ENCODE measurements at places on chromosomes 16 and 17.

DNA sequence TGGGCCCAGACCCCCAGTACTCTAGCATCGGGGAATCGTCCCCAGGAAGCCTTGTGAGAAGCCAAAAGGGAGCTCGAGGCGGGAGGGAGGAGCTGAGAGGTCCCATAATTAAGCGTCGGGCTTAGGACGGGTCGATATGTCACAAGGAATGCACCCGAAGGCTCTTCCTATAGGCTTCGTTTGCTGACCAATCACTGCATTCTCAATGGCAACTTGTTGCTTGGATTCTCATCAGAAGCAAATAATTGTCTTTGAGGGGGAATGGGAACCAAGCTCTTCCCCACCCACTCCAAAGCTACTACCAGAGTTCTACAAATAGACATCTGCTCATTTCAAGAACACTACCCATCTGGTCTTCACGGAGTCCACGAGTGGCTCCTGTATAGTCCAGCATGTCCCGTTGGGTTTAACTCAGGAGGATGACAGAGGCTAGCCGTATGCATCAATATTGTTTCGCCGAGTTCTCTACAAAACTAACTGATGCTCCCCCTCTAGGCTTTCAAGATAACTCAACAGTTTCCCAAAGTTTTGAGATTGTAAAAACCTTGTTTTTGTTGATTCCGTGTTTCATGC, 628 bp upstream of the BLMH start:
- H3K27me3 ChIP-seq, result no peaks in the 10 kb centered on the region
- peak overlapping the region; percentile 67 for H3K4me3 ChIP-seq
- DNase-seq, result no peak
- no peak overlapping the region for H3K27ac ChIP-seq
- H3K4me1 ChIP-seq, result 0 out of 2 replicates have a peak, but pooled peaks cover 2% of the 10 kb centered on the region

GRCh38 chr16:88400186-88400585, 17.4 kb downstream of the ZNF469 start:
- no peaks in the 10 kb centered on the region for H3K27me3 ChIP-seq
- H3K36me3 ChIP-seq, result no peaks in the 10 kb centered on the region
- no peak overlapping the region for H3K4me3 ChIP-seq

DNA sequence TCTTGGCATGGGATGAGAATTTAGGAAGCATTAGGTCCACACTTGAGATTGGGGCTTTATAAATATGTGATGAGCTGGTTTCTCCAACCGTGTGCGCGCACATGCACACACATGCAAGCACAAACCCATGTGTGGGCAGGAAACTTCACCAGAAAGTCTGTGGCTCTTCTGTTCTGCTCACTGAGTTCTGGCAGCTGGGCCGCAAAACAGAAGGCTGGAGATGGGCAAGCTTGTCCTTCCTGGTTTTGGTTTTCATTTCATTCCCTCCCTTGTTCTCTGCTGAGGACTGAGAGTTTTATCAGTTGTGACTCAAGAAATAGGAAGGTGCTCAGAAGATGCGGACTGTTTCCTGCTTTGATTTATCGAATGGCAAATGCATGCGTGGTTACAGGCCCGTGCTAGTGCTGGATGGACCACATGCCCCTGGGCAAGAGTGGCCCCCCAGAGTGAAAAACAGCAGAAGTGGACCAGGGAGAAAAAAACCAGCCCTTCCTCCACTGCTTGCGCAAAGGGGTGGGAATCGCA, 14.1 kb downstream of the MAP3K14 start:
- no peak overlapping the region for H3K27ac ChIP-seq
- no peaks in the 10 kb centered on the region for H3K36me3 ChIP-seq
- no peaks in the 10 kb centered on the region for H3K27me3 ChIP-seq
- H3K4me1 ChIP-seq, result no peaks in the 10 kb centered on the region

- DNase-seq, result no peak
- no peaks in the 10 kb centered on the region for H3K36me3 ChIP-seq
- H3K4me3 ChIP-seq, result no peak overlapping the region
- H3K27me3 ChIP-seq, result no peaks in the 10 kb centered on the region
- H3K27ac ChIP-seq, result no peak overlapping the region
Measured at GRCh38 chr17:29891131-29891530, 38.9 kb downstream of the SSH2 start.

GRCh38 chr17:3870871-3871306, 22.0 kb downstream of the CAMKK1 start:
- H3K36me3 ChIP-seq, result 0 out of 2 replicates have a peak, but pooled peaks cover 7% of the 10 kb centered on the region
- H3K27me3 ChIP-seq, result no peaks in the 10 kb centered on the region
- no peak overlapping the region for H3K4me3 ChIP-seq
- H3K4me1 ChIP-seq, result no peaks in the 10 kb centered on the region
- no peak for DNase-seq

DNA sequence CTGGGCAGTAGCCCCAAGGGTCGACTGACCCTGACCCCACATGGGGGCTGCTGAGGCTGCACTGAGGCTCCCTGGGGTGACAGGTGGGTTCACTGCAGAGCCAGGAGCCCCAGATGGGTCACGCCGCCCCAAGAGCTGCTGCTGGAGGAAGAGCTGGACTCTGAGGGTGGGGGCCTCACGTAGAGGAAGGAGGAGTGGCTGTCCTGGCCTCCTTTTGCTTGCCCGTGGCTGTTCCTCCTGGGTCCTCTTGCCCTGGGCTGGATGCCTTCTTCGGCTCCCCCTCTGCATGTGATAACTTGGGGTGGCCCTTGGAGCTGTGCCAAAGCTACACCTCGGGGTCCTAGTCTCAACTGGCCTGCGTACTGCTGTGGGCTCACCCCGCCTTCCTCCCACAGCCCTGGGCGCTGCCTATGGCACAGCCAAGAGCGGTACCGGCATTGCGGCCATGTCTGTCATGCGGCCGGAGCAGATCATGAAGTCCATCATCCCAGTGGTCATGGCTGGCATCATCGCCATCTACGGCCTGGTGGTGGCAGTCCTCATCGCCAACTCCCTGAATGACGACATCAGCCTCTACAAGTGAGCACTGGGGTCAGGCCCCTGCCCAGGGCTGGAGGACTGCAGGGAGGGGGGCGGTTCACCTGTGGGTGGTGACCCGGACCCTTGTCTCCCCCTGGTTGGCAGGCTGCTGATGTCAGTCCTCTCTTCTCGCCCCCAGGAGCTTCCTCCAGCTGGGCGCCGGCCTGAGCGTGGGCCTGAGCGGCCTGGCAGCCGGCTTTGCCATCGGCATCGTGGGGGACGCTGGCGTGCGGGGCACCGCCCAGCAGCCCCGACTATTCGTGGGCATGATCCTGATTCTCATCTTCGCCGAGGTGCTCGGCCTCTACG, 1.1 kb upstream of the AMDHD2 start:
- H3K27ac ChIP-seq, result no peak overlapping the region
- no peaks in the 10 kb centered on the region for H3K27me3 ChIP-seq
- no peak for DNase-seq
- H3K4me3 ChIP-seq, result no peak overlapping the region
- peaks cover 5% of the 10 kb centered on the region for H3K4me1 ChIP-seq
- no peaks in the 10 kb centered on the region for H3K36me3 ChIP-seq

GRCh38 chr17:17356149-17356930, 53.2 kb downstream of the NT5M start:
- peaks cover 2% of the 10 kb centered on the region for H3K4me1 ChIP-seq
- DNase-seq, result peak; percentile 71
- H3K27ac ChIP-seq, result no peak overlapping the region
- no peaks in the 10 kb centered on the region for H3K27me3 ChIP-seq

DNA sequence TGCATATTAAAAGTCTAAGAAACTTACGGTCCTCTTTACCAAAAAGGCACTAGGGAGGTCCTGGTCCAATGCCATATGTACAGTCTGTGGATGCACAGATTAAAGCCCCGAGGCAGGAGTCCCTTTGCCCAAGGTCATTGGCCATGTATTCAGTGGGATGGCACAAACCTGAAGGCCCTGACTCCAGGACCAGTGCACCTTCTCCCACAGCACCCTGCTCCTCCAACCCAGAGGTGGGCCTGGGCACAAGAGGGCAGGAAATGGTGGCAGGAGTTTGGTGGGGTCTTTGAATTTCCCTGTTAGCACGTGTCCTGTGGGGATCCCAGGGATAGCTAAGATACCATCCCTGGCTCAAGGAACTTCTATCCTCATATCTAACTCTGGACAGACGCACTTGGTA, 28.5 kb downstream of the TLE7 start:
- no peak overlapping the region for H3K27ac ChIP-seq
- DNase-seq, result no peak
- H3K27me3 ChIP-seq, result no peaks in the 10 kb centered on the region
- H3K36me3 ChIP-seq, result no peaks in the 10 kb centered on the region

GRCh38 chr17:419073-419735, 66.6 kb upstream of the RPH3AL start:
- no peak for DNase-seq
- H3K27me3 ChIP-seq, result no peaks in the 10 kb centered on the region
- no peak overlapping the region for H3K27ac ChIP-seq
- H3K36me3 ChIP-seq, result no peaks in the 10 kb centered on the region
- H3K4me1 ChIP-seq, result no peaks in the 10 kb centered on the region

DNA sequence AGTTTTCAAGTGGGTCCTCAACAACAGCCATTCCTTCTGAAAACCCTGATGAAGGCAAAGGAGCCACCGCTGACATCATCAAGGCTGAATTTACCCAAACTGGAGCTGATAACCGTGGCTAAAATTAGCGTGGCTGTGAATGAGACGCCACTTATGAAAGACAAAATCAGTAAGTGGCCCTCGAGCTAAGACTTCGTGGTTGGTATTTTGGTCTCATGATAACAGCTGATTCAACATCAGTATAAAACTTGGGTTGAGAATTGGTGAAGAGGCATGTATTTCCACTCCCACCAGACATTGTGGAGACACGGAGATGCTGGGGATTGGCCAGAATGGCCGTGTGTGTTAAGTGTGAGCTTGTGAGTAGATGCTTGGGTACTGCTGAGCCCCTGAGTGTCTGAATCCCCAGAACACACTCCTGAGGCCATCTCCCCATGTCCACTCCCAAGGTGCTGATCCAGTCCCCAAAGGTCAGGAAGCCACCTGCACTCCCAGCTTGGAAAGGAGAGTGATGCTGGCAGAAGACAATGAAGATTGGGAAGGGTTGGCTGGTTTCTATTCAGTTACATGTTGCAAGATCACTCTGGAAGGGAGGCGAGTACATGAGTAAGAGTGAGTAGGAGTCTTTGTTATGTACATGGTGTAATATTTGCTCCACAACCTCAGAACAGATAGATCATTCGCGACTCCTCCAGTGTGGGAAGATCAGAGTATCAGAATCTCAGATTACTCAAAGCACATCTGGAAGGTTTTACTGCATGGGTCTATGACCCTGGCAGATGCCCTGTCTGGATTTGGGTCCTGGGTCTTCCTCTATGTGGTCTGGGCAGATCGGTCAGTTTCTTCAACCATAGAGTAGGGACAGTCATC, 207.7 kb downstream of the HS3ST3A1 start:
- H3K4me1 ChIP-seq, result no peaks in the 10 kb centered on the region
- no peak for DNase-seq
- no peaks in the 10 kb centered on the region for H3K36me3 ChIP-seq
- H3K27ac ChIP-seq, result no peak overlapping the region
- no peaks in the 10 kb centered on the region for H3K27me3 ChIP-seq

GRCh38 chr17:75498726-75499213, 16.6 kb downstream of the CASKIN2 start:
- H3K27me3 ChIP-seq, result no peaks in the 10 kb centered on the region
- H3K36me3 ChIP-seq, result peaks cover 17% of the 10 kb centered on the region
- no peak overlapping the region for H3K4me3 ChIP-seq
- DNase-seq, result no peak

DNA sequence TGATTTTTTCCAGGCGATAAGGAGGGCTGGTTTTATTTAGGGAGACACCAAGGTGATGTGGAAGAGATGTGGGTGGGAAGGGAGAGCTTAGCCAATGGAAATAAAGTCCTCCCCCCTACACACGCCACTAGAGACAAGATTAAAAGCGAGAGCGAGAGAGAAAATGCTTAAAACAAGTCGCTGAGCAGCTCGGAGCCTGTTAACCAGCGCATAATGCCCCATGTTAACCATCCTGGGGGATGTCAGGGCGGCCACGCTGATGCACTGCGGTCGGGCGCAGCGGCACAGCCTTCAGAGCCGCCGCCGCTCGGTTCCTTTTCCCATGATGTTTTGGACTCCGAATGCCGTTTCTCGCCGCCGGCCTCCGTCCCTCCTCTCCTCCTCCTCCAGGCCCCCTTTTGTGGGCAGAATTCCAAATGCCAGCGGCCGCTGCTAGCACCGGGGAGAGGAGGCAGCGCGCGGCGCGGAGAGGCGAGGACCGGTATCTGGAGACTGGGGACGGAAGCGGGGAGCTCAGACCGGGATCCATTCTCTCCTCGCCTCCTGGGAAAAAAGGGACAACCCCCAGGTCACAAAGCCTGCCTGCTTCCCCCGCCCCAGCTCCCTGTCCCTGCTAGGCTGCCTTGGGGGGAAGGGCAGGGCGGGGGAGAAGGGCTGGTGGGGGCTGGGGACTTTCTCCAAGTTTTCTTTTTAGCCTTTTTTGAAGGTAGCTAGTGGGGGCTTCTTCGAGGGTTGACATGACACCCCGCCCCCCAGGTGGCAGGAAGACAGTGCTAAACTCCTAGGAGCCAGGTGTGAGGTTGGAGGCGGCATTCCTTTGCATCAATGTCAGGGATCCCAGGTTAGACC, 98.1 kb upstream of the CCL2 start:
- no peaks in the 10 kb centered on the region for H3K36me3 ChIP-seq
- H3K27me3 ChIP-seq, result no peaks in the 10 kb centered on the region
- H3K27ac ChIP-seq, result peak overlapping the region; percentile 18
- DNase-seq, result no peak

- DNase-seq, result no peak
- peaks cover 3% of the 10 kb centered on the region for H3K4me1 ChIP-seq
- H3K27me3 ChIP-seq, result no peaks in the 10 kb centered on the region
- no peak overlapping the region for H3K4me3 ChIP-seq
Measured at GRCh38 chr16:50267651-50268050, 1.3 kb downstream of the ADCY7 start.

DNA sequence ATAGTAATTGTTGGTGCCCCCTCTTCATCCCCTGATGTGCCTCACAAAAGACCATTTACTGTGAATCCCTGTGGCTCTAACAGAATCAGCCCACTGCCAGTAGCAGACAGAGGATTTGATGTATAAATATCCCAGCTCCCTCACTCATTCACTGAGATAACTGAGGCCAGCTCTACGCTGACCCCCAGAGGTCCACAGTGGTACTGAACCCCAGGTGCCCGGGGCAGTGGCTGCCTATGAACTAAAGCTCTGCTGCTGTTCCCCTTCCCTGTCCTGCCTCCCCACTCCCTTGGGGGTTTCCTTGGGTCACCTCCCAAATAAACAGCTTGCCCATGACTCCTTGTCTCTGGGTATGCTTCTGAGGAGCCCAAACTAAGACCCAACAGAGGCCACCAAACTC, 295.8 kb downstream of the FOXL1 start:
- no peaks in the 10 kb centered on the region for H3K27me3 ChIP-seq
- DNase-seq, result no peak
- no peaks in the 10 kb centered on the region for H3K4me1 ChIP-seq
- no peak overlapping the region for H3K4me3 ChIP-seq
- no peaks in the 10 kb centered on the region for H3K36me3 ChIP-seq

DNA sequence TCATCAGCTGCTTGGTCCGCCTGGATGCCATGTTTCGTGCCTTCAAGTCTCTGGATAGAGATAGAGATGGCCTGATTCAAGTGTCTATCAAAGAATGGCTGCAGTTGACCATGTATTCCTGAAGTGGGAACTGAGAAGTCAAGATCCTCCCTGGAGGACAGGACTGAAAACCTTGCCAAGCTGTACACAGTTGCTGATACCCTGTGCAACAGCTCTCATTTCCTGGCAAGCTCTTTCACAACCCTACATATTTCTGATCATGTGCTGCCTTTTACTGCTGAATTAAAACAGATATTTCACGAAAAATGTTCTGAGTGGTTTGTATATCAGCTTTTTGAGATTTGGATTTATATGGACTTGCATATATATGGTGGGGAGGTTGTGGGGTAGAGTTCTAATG, 898 bp downstream of the CAPNS2 start:
- no peak for DNase-seq
- no peak overlapping the region for H3K4me3 ChIP-seq
- no peaks in the 10 kb centered on the region for H3K4me1 ChIP-seq
- H3K36me3 ChIP-seq, result no peaks in the 10 kb centered on the region
- no peaks in the 10 kb centered on the region for H3K27me3 ChIP-seq

All from iPS DF 6.9 (cell line).